ENCODE measurements at places on chromosomes 13 and 19.

GRCh38 chr13:67281466-67281865, 51.3 kb upstream of the PCDH9 start:
- no peak for DNase-seq

DNA sequence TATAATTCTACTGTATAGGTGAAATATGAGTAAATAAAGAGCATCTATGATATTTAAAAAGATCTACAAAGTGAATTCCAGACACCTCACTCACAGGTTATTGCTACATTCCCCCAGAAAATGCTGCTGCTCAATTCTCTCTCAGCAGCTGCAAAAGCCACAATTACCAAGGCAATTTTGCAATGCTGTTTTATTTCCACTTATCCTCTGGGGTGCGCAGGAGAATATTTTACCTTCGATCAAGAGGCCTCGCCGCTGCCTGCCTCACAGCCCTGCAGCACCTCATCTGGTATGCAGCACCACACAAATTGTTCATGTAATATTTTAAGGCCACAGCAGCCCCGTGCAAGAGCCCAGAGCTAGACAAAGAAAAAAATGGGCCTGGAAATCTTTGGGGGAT, 333.2 kb downstream of the DNAJC15 start:
- DNase-seq = no peak

DNA sequence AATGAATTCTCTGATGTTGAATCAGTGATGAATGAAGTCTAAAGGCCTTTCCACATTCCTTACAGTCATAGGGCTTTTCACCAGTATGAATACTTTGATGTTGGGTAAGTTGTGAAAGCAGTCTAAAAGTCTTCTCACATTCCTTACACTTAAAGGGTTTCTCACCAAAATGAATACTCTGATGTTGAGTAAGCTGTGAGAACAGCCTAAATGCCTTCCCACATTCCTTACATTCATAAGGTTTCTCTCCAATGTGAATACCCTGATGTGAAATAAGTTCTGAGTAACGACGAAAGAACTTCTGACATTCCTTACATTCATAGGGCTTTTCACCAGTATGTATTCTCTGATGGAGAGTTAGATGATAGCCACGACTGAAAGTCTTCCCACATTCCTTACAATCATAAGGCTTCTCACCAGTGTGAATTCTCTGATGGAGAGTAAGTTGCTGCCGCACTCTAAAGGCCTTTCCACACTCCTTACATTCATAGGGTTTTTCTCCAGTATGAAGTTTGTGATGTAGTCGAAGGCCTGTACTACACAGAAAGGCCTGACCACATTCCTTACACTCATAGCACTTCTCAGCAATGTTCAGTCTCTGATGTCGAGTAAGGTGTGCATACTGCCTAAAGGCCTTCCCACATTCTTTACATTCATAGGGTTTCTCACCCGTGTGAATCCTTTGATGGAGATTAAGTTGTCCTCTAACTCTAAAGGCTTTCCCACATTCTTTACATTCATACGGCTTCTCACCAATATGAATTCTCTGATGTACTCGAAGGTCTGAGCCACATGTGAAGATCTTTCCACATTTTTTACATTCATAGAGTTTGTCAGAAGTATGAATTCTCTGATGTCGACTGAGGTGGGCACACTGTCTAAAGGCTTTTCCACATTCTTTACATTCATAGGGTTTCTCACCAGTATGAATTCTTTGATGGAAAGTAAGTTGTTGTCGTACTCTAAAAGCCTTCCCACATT, 19.9 kb downstream of the ZFP30 start:
- no peak for DNase-seq

DNA sequence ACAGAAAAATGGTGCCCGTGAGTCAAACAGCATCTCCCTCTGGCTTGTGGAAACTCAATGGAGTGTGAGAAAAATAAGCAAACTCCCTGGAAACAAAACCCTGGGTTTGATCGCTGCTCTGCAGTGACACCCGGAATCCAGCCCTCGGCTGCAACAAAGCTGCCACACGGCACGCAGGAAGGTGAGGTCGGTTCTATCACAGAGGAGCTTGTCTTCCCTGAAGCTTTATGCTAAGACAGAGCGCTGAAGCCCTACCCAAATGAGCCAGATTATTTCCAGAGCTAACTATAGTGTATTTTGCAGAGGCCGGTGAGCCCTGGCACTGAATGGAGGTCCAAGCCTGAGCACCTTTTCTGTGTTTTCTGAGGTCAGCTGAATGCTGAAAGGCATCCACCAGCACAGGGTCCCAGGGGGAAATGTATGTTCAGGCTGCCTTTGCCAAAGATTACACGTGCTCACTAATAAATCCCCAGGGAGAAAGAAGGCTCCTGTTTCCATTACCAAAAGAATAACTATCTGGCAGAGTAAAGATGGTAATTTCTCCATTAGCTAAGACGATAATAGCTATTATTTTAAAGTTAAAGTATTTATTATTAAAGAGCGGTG, 77.8 kb downstream of the TSHZ3 start:
- DNase-seq = no peak
